ENCODE measurements at places on chromosomes 6 and 20. TPM values are rescaled to one million over a fixed set of nuclear protein-coding genes. Genes with fewer than 3 reads are reported as not detected.

- no peaks in the 10 kb centered on the region for H3K4me1 ChIP-seq
- no peak overlapping the region for H3K27ac ChIP-seq
- no peaks in the 10 kb centered on the region for H3K27me3 ChIP-seq
- H3K4me3 ChIP-seq: no peak overlapping the region
Measured at GRCh38 chr20:56091628-56092234, 86.4 kb upstream of the CBLN4 start.

GPX5 gene
- total RNA-seq: not detected

DNA sequence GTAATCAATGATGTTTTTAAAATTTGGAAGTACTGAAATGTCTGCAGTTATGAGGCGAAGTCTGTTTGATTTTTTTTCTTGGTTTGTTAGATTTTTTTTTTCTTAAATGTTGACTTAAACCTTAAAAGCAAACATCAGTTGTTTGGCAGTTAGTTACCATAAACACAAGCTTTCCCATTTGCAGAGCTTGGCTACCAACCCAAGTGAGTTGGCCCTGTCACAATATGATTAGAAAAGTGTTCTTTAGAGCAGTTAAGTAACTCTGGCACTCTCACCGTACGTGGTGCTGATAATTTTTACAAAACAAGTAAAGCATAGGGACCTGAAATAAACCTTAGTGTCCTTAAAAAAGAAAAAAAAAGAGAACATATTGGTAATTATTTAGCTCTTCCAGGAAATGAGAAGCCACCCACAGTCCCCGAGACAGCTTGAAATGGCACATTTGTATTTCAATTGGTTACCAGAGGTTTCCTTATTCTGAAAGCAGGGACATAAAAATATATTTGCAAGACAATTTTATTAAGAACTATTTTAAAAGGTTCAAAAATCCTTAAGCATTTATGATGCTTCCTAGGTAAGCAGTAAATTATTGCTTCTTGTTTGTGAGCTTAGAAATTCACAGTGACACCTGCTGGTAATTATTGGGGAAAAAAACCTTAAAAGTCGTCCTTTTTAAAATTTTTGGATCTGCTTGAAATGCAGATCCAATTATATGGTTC, 3.9 kb downstream of the HEY2 start:
- no peak overlapping the region for H3K4me3 ChIP-seq
- peaks cover 18% of the 10 kb centered on the region for H3K4me1 ChIP-seq
- H3K27ac ChIP-seq: no peak overlapping the region
- peaks cover 28% of the 10 kb centered on the region for H3K27me3 ChIP-seq

THBS2 gene
- not detected for total RNA-seq

GRCh38 chr20:32663335-32664011, 10.3 kb downstream of the C20orf203 start:
- H3K36me3 ChIP-seq: no peaks in the 10 kb centered on the region
- H3K4me1 ChIP-seq: peaks cover 3% of the 10 kb centered on the region
- H3K4me3 ChIP-seq: no peak overlapping the region
- no peaks in the 10 kb centered on the region for H3K27me3 ChIP-seq
- H3K27ac ChIP-seq: no peak overlapping the region
- no peak for DNase-seq
